ENCODE measurements at places on chromosomes 4 and X. TPM values are rescaled to one million over a fixed set of nuclear protein-coding genes. Genes with fewer than 3 reads are reported as not detected.

The LRCH2 gene
- total RNA-seq, result not detected

The PFKFB1 gene
- 0.35 TPM for total RNA-seq

The APEX2 gene
- total RNA-seq, result 9.4 TPM

The POU4F2 gene
- total RNA-seq, result not detected

The GLRB gene
- total RNA-seq, result not detected

The ANK2 gene
- not detected for total RNA-seq

The SPANXD gene
- total RNA-seq, result not detected

The SMR3B gene
- not detected for total RNA-seq

The GATA1 gene
- total RNA-seq, result 0.67 TPM

The SASH3 gene
- 117 TPM for total RNA-seq

The AREG gene
- 9.3 TPM for total RNA-seq
